ENCODE measurements at places on chromosomes 16 and 17.

- DNase-seq: no peak
Observed at GRCh38 chr16:49559242-49559641, 185.6 kb downstream of the C16orf78 start.

- no peak for DNase-seq
Observed at GRCh38 chr17:9105068-9105868, 84.0 kb downstream of the NTN1 start.

GRCh38 chr16:30805370-30806169, 18.6 kb upstream of the ZNF629 start:
- peak; percentile 22 for DNase-seq

GRCh38 chr17:57892820-57893595, 43.2 kb upstream of the MRPS23 start:
- no peak for DNase-seq

DNA sequence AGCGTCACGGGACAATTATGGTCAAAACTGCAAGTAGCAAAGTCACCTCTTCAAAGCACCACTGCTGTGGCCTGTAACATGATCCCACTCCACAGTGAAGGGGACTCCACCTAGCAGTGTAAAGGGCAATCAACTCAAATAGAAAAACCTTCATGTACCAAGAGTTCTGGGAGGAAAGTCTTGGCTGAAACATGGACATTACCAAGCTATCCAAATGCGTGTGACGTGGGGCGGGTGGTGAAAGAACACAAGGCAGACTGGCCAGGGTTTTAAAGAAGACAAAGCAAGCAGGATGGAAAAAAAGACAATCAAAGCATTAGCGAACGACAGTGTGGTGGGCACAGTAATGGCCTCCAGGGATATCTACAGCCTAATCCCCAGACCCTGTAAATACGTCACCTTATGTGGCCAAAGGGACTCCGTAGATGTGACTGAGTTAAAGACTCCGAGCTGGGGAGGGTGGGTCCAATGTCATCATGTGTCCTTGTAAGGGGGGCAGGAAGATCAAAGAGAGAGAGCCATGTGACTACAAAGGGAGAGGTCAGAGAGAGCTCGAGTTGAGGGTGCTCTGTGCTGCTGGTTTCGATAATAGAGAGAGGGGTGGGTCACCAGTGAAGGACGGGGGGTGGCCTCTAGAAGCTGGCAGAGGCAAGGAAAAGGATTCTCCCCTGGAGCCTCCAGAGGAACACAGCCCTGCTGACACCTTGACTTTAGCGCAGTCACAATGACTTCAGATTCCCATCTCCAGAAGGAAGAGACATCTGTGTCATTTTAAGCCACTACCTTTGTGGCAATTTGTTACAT, 6.0 kb downstream of the HSDL1 start:
- DNase-seq: no peak

DNA sequence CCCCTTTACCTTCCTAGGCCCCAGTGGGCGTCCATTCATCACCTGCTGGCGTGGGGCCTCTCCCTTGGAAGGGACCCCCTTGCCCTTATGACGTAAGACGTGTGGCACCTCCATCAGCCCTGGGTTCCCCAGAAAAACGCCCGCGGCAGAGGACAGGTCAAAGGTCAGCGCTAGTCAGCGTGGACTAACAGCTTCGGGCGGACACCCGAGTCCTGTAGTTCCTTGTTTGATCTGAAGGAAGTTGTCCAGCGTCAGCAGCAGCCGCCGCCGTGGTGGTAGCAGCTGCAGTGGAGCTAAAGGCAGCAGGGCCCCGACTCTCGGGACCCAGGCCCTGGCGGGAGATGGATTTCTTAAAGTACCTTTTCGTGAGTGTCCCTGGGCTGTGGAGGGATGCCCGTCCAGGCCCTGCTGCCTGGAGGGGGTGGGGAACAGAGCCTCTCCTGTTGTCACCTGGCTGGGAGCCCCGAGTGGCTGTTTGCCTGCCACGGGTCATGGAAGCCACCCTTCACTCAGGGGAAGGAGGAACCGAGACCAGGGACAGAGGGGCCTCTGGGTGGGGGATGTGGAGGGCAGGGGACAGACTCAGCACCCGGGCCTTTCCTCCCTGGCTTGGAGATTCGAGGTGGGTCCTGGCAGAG, 123.6 kb downstream of the OR1D5 start:
- no peak for DNase-seq

DNA sequence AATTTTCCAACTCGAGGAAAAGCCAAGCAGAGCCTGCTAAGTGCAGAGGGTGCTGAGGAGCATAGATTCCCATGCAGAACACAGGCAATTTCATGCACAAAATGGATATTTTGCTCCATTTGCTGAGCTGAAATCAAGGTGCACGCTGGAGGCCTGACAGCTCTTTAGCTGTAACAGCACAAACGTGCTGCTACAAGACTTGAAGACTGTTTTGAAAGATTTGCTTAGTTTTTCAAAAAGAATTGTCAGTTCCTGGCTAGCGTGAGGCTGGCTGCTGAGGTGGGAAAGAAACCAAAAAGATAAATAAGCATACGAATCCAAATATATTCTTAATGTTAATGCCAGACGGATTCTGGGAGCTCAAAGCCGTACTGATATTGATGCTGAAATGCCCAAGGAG, 309.0 kb upstream of the MAF start:
- DNase-seq: no peak

GRCh38 chr17:49015179-49015923, 18.2 kb downstream of the IGF2BP1 start:
- DNase-seq: no peak

GRCh38 chr16:17275076-17276009, 195.4 kb downstream of the XYLT1 start:
- DNase-seq: no peak

GRCh38 chr16:12971241-12971640, 69.8 kb downstream of the SHISA9 start:
- DNase-seq: no peak

- peak; percentile 39 for DNase-seq
Observed at GRCh38 chr16:85557083-85557970, 55.8 kb upstream of the GSE1 start.

DNA sequence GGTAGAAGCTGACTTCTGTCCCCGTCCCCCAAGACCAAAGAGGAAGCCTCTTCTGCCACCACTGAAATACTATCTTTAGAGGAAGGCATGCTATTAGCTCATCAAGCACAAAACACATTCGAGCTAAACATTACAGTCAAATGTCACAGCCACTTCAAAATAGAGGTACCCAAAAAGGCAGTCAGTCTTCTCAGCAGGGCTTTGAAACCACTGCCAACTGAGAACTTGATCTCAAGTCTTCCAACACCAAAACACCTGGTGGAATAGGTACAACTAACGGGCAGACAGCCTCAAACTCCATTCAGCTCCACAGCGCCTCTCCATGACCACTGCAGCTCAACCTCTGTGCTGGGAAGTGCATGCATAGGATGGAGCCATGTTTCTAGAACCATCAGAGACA, 36.0 kb downstream of the ZFHX3 start:
- DNase-seq: no peak

DNA sequence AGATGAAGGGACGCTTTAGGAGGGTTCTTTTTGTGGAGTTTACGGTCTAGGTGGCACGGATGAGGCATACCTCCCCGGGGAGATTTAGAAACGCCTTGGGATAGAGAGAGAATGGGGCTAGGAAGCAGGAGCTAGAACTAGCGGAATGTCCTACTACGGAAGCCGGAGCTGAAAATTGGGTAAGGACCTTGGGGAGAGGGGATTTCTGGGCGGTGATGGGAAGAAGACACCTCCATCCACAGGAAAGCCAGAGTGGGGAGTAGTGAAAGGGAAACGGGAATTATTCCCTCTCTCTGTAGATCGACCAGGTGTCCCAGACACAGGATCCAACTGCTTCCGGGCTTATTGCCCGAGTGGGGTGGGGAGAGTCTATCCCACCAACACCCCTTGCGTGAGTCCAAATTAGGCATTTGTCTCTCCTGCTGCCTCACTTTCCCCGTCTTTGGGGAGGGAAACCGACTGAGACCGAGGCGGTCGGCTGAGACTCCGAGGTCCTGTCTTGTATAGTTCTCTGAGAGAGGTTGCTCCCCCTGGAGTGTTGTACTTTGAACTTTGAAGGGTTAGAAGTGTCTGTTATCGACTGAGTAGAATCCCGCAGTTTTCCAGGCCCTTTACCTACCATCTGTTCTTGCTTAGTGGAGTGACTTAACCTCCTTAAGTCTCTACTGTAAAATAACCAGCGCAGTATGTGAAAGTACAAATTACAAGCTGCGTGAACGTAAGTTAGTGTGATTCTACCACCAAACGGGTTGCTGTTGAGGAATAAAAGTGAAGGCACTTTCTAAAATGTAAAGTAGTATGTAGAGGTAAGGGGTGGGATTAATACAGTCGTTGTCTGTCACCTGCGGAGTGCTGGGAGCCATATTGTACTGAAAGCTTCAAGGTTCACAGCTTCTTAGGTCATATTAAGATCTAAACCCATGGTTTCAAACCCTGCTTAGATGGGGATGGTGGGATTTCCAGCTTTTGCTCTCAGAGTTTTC, 1.0 kb downstream of the RSPRY1 start:
- DNase-seq: no peak

DNA sequence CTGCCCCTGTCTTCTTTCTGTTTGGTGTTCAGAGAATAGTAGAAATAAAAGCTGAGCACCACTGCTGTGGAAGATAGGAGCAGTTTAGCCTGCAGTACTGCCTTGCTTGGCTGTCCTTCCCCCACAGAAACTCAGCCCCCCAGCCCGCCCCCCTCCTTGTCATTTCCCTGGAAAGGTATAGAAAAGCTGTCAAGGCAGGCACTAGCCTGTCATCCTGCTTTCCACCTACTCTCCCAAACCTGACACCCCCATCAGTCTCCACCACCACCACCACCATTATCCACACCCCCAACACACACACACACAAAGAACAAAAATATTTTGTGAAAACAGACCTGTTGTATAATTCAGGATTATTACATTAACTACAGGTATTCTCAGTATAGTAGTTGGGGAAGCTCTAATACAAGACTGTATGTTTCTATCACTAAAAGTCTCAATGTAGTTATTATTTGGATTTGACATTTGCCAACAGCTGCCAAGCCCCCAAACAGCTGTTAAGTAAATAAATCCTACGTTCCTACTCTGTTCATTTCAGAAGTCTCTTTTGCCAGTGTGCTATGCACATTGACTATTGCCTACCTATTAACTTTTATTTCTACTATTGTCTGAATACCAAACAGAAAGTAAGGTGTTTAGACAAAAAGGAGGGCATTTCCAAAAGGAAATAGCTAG, 128.8 kb downstream of the CYB561 start:
- no peak for DNase-seq

GRCh38 chr16:4420505-4421105, 4.2 kb upstream of the CORO7 start:
- no peak for DNase-seq

DNA sequence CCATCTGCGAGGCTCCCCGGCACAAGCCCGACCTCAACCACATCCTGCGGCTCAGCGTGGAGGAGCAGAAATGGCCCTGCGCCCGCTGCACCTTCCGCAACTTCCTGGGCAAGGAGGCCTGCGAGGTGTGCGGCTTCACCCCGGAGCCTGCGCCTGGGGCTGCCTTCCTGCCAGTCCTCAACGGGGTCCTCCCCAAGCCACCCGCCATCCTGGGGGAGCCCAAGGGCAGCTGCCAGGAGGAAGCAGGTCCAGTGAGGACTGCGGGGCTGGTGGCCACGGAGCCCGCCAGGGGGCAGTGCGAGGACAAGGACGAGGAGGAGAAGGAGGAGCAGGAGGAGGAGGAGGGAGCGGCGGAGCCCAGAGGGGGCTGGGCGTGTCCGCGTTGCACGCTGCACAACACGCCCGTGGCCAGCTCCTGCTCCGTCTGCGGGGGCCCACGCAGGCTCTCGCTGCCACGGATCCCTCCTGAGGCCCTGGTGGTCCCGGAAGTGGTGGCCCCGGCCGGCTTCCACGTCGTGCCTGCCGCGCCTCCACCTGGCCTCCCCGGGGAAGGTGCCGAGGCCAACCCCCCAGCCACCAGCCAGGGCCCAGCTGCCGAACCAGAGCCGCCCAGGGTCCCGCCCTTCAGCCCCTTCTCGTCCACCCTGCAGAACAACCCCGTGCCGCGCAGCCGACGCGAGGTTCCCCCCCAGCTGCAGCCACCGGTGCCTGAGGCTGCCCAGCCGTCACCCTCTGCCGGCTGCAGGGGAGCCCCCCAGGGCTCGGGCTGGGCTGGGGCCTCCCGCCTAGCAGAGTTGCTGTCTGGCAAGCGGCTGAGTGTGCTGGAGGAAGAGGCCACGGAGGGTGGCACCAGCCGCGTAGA, 13.1 kb upstream of the PRR35 start:
- no peak for DNase-seq

DNA sequence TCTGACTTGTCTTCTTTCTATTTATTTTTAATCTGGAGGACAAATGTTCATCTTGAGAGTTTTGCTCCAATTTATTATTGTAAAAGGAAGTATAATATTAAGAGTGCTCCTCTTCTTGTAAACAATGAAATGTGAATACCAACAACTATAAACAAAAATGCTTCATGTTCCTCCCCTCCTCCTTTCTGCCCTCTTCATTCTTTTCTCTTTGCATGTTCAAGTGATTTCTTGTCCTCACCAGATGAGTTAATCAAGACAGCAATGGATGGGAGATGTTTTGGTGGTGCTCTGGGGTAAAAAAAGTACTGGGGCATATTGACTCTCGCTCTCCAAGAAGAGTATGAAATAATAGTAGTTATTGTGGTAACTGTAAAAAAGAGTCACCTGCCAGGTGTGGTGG, 24.3 kb downstream of the ITGB3 start:
- no peak for DNase-seq

GRCh38 chr16:14628806-14629611, 1.1 kb downstream of the PARN start:
- no peak for DNase-seq

DNA sequence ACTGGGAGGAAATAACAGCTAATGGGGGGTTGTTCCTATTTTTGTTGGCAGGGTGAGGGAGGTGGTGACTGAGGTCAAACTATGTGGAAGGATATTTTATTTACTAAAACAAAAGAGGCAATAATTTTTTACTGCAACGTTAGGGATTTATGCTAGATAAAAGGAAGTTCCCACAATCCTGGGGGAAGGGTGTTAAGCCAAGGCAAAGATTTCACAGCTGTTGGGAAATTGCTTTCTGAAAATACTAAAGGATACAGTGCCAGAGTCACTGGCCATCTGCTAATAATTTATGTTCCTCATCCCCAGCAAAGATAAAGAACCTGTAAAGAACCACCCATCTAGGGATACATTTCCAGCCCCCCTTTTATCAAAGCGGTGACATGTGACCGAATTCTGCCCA, 756.0 kb upstream of the RBFOX1 start:
- DNase-seq: no peak

DNA sequence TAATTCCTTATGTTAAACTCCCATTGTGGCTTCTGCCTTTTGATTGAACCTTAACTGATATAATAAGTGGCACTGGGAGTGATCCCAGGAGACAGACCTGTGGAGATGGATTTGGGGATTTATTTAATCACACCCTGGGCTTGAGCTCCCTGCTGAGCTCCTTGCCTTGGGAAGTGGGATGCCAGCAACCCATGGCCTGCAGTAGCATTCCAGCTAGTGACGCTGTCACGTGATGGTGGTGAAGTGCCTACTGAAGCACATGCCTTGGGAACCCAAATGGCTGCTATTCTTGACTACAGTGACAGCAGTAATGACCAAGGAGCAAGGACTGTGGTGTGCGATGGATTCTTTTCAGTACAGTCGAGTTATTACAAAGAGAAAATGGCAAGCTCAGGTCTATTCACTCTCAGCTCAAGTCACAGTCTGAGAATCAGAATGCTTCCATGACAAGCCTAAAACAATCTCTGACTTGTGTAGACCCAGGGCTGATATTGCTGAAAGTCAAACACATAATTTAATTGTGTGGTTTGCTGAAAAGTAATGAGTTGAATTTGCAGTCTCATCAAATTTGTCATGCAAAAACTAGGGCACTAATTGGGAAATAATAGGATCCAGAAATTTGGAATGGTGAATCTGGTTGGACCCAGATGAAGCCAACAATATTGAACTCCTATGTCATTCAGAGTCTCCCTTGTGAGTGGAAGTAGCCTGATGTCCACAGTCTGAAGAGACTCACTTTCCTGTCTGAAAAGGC, 47.1 kb downstream of the BCL7C start:
- DNase-seq: no peak
